ENCODE measurements at places on chromosomes 5 and 9. TPM values are rescaled to one million over a fixed set of nuclear protein-coding genes. Genes with fewer than 3 reads are reported as not detected.

CTXN3 gene
- not detected for total RNA-seq

PCDHB11 gene
- not detected for total RNA-seq

IFNK gene
- total RNA-seq = not detected

CNTFR gene
- not detected for total RNA-seq

GLDC gene
- total RNA-seq = 1.1 TPM

PCDHB12 gene
- total RNA-seq = not detected

CDKN2AIPNL gene
- total RNA-seq = 34.3 TPM

AP3B1 gene
- 40.1 TPM for total RNA-seq

All from activated CD4-positive, alpha-beta T cell treated with anti-CD3 and anti-CD28 coated beads, Interleukin-2, amount 10 ng/mL, durations not matched to agents 24 days and 14 days (primary cell).